ENCODE measurements at places on chromosomes 11 and 22.

GRCh38 chr22:39341179-39341578 lies 8.6 kb upstream of the SYNGR1 start:
- DNase-seq: no peak

GRCh38 chr11:44335919-44336318 lies 26.0 kb upstream of the ALX4 start:
- no peak for DNase-seq

- no peak for DNase-seq
Observed at GRCh38 chr22:39287076-39287725, 32.2 kb downstream of the RPL3 start.

DNA sequence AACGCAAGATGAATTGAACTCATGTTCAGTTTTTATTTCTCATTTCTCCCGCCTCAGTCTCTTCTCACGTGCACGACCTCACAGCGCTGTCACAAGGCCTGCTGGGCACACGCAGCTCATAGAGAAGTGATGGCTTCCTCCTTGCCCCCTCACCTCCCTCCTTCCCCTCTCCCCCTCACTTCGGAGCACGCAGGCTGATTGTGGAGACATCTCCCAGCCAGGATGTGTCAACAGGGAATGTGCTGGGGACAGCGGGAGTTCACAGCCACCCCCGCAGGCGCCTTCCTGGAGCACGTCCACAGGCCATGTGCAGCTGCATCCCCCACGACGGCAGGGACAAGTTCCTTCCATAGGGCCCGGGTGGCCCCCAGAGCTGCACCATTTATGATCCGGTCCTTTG lies 29.1 kb upstream of the KRTAP5-6 start:
- DNase-seq: no peak

GRCh38 chr22:37514526-37515051 lies 4.6 kb downstream of the CARD10 start:
- no peak for DNase-seq

DNA sequence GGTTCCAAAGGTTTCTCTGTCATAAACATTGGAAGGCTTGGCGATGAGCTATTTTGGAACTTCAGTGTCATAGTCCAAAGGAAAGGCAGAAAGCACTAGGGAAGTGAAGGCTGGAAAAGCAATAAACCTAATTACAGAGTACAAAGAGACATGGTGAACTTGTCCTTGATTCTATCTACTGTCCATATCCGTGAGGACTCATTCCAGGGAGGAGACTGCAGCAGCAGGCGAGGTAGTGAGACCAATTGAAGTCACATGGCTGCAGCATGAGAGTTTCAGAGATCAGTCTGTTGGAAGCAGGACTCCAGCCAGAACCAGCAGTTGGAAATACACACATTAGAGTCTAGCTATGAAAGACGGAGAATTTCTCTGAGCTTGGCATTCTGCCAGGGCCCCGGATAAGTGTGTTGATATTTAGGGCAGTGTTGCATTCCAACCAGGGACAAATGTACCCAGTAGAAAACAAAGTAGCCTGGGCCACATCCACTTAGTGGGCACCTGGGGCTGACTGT lies 54.1 kb upstream of the ARHGAP42 start:
- DNase-seq: no peak

GRCh38 chr11:118223992-118224391 lies 819 bp downstream of the JAML start:
- no peak for DNase-seq

GRCh38 chr22:19807161-19807913 lies 46.8 kb downstream of the TBX1 start:
- no peak for DNase-seq

DNA sequence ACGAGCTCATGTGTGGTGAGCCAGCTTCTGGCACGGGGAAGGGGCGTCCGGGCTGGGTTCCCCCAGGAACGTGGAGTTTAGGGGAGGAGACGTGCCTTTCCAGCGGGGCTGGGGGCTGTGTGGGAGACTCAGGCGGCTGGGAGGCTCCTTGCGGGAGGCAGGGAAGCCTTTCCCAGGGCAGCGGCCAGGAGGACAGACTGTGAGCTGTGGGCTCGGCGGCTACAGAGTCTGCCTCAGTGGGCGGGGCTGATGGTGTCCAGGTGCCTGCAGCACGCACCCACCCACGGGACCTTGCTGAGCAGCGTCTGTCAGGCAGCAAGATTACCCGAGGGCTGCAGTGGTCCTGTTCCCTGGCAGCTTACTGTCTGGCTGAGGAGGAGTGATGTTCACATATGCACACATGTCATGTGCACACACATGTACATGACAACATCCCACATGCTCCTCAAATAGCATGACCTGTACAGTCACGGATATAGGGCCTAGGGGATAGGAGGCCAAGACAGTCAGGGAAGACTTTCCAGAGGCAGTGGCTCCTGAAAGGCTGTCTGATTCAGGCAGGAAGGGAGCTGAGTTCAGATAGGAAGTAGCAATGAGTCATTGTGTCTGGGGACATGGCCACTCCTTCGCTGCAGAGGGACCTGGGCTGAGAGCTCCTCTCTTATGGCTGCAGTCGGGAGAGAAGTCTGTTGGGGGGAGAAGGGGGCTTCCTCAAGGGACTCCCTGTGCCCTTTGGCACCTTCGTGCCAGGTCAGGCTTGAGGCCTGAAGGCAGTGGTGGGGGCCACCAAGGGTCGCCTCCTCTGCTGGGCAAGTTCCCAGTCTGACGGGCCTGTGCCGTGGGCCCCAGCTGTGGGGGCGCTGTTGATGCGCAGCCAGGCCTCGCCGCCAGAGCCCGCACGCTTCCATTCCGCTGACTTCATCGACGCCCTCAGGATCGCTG lies 23.3 kb upstream of the PPP6R3 start:
- DNase-seq: no peak

- DNase-seq: no peak
Observed at GRCh38 chr22:49235463-49236300, 592.0 kb downstream of the BRD1 start.

DNA sequence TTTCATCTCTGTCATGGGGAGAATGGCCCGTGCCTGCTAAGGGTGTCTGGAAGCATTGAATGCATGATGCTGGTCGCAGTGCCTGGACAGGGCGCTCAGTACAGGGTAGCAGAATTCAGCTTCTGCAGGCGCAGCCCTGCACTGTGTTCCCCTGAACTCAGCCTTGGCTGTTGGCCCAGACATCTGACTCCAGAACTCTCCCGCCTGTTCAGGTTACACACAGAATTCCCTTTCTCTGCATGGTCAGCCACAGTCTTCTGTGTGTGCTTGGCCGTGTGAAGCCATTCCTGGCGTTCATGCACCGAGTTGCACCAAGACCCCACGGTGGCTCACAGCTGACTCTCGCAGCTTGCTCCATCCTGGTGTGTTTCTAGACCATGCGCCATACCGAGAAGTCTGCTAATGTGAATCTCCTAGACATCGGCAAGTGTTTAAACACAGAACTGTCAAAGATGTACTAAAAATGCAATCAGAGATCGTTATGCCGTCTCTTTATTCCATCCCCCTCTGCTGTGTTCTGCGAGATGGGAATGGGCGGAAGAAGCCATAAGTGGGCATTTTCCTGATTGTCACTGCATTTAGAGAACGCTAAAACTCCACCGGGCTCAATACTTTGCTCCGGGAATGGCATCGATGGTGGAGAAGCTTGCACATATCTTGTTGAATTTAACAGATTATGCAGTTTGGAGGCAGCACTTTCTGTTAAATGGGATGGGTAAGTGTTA lies 55.6 kb downstream of the MPPED1 start:
- no peak for DNase-seq
